ENCODE measurements at places on chromosomes 1 and 21.

DNA sequence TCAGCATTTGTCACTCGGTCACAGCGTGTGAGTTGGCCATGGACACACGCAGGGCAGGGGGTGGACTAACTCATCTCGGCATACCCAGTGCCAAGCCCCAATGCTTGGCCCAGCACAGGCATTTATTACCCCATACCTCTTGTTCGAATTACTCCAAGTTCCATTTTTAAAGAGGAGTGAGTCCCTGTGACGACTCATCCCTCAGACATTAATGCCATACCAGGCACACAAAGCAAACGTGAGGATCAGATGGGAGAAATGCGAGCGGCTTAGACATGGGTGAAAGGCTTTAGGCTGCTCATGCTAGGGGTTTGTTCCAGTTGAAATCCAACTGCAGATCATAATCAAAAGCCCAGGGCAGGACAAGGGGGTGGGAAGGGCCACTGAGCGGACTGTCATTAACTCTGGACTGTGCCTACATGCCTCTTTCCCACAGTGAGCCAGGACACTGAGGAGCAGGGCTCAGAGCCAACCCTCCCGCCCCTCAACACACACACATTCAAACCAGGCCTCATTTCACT lies 118.5 kb upstream of the NGF start:
- DNase-seq: no peak

DNA sequence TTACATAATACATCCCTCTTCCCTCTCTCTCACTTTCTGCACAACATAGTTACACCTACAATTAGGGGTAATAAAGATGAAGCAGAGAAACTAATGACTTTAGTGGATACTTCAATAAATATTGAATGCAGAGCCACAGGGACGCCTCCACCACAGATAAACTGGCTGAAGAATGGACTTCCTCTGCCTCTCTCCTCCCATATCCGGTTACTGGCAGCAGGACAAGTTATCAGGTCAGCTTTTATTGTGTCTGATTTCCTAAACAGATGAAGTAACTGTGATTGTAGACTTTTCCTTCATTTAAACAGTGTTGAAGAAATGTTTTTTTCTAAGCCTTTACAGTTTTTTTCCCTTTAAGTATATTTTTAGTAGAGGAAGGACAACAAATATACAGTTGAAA lies 281.6 kb downstream of the TPR start:
- DNase-seq: no peak

DNA sequence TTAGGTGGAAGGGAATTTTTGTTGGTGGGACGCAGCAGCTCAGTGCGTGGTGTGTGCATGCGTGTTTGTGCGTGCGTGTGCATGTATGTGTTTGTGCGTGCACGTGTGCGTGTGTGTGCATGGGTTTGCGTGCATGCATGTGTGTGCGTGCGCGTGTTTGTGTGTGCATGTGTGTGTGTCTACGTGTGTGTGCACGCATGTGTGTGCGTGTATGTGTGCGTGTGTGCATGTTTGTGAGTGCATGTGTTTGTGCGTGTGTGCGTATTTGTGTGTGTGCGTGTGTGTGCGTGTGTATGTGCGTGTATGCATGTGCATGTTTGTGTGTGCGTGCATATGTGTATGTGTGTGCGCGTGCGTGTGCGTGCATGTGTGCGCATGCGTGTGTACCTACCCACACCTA lies 20.2 kb downstream of the ATP5PO start:
- no peak for DNase-seq

DNA sequence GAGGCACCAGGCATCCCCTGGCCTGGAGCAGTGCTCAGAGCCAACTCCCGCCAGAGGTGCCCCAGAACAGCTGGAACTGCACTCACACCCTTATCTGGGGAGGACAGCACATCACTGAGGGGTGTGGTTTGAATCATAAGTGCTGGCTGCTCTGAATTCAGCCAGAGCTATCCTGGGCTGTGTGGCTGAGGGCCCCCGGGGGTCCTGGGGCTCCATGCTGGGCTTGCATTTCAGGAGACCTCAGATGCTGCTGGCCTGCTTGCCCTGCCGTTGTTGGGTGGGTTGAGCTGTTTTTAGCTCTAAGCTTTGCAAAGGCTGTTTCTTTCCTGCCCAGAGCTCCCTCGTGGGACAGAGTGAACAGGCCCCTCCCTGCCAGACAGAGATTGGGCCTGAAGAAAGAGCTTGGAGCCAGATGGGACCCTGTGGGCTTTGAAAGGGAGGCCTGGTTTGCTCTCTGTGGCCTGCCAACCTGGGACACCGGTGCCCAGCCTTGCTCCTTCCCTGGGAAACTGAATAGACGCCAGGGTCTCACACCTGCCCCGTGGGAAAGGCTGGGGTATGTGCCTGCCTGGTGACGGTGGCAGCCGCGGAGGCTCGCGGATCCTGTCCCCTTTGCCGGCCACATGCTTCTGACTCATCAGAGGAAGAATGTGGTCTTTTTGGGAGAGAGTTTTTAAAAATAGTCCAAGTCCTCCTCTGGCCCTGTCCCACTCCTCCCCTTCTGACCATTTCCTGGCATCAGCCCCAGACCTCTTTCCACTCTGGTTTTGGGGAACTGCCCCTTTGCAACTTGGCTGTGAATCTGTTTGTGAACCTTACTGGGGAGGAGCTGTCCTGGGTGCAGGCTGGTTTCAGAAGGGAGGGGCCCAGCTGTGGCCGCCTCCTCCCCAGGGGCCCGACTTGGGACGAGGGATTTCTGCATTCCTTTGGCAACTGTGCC lies 30.0 kb downstream of the ARHGEF10L start:
- peak; percentile 59 for DNase-seq

DNA sequence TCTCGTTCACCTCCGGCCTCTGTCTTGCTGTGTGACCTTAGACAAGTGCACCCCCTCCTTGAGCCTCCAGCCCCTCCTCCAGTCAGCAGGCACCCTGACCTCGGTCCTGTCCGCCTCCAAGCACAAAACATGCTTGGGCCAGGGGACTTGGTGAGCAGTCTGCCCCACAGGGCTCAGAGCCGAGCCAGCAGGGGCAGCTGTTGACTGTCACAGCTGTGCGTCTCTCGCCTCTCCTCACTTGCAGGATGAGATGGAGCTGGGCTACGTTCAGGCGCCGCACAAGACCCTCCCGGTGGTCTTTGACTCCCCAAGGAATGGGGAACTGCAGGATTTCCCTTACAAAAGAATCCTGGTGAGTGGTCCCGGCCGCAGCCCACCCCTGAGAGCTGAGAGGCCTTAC lies 24.2 kb downstream of the PADI3 start:
- DNase-seq: no peak

- no peak for DNase-seq
Measured at GRCh38 chr1:239778208-239778813, 313.4 kb upstream of the FMN2 start.

DNA sequence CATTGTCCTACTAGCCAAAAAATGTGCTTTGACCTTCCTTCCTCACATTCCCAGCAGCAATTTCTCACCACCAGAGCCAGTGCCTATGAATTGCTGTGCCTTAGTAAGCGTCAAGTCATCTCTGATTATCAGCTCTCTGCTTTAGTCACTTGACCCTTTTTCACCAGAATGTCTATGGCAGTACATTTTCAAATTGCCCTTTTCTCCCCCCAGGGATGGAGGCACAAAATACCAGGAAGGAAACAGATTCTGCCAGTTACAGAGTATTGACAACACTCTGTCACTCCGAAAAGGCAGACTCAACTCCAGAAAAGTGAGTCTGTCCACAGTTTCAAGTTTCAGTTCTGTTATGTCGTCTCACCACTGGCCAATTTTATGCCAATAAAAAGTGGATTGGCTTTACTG lies 167.4 kb downstream of the TNFSF18 start:
- DNase-seq: no peak

DNA sequence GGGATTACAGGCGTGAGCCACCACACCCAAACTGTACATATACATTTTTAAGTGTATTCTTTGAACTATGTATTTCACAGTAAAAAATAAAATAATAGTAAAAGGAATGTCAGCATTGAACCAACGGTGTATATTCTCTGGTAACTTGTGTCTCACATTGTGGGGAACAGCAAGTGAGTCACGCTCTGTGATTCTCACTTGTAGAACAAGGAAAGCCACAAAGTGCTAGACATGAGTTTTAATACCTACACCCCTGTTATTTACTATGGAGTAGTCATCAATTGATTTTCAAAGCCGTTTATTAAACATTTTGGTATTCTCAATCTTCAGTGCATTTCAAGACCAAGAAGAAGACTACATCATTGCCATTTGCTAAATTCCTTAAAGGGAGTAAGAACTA lies 197.2 kb downstream of the GPATCH2 start:
- no peak for DNase-seq

DNA sequence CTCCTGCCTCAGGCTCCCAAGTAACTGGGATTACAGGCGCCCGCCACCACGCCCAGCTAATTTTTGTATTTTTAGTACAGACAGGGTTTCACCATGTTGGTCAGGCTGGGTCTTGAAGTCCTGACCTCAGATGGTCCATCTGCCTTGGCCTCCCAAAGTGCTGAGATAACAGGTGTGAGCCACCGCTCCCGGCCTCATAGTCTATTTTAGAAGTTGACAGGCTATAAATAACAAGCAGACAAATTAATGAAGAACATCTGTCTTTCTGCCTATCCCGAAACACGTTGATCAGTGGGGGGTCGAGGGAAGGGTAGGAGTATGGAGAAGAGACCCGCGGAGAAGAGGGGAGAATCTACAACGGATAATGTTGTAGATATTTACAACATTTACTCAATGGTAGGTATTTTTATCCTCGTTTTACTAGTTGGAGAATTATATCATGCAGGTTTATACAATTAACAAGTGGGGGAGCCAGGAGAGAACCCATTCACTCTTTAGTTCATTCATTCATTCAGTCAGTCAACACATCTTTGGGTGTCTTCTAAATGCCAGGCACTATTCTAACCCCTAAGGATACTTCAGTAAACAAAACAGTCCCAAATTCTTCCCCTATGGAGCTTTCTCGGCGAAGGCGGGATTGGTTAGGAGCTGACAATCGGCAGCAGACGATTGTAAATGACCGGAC lies 497 bp upstream of the IFNAR2 start:
- DNase-seq: no peak

DNA sequence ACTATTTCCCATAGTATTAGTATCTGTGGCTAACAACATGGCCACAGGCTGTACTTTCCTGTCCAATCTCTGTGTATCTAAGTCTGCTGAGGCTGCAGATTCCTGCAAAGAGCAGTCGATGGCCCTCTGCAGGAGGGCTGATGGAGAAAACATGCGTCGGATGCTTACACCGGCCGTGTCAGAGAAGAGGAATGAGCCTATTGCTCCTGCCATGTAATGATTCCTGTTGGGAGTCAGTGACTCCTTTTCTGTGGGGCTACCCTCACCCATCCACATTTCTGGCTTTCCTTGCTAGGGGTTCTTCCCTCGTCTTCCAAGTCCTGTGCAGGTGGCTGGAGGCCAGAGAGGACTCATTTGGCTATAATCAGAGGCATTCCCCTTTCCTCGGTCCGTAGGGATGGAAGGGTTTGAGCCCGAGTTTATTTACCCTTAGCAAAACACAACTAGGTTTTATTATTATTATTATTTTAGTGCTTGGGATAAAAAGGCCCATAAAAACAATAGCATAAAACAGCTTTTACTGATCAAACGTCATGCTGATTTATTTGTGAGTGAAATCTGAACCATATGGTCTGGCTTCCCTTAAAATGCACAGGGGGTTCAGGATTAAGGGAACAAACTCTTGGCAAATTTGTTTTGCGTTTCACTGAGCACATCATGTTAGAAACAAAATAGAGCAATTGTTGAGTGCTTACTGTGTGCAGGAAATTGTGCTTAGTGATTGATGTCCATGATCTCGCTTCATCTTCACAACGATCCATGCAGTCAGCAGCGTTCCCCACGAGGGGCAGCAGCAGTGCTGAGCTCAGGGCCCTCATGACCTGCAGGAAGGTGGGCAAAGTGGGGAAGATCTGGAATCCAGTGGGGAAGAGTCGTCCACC lies 70.8 kb downstream of the KIF26B start:
- DNase-seq: peak; percentile 74

- DNase-seq: no peak
Measured at GRCh38 chr1:7991504-7992440, 30.3 kb downstream of the PARK7 start.

DNA sequence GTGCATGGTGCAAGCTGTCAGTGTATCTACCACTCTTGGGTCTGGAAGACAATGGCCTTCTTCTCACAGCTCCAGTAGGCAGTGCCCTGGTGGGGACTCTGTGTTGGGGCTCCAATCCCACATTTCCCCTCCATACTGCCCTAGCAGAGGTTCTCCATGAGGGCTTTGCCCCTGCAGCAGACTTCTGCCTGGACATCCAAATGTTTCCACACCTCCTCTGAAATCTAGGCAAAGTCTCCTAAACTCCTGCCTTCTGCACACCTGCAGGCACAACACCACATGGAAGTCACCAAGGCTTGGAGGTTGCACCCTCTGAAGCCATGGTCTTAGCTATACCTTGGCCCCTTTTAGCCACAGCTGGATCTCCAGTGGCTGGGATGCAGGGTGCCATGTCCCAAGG lies 31.8 kb upstream of the CITED4 start:
- DNase-seq: no peak

GRCh38 chr1:45508295-45509151 lies 8.4 kb downstream of the MMACHC start:
- no peak for DNase-seq

GRCh38 chr1:206447422-206447765 lies 22.9 kb upstream of the IKBKE start:
- peak; percentile 59 for DNase-seq

DNA sequence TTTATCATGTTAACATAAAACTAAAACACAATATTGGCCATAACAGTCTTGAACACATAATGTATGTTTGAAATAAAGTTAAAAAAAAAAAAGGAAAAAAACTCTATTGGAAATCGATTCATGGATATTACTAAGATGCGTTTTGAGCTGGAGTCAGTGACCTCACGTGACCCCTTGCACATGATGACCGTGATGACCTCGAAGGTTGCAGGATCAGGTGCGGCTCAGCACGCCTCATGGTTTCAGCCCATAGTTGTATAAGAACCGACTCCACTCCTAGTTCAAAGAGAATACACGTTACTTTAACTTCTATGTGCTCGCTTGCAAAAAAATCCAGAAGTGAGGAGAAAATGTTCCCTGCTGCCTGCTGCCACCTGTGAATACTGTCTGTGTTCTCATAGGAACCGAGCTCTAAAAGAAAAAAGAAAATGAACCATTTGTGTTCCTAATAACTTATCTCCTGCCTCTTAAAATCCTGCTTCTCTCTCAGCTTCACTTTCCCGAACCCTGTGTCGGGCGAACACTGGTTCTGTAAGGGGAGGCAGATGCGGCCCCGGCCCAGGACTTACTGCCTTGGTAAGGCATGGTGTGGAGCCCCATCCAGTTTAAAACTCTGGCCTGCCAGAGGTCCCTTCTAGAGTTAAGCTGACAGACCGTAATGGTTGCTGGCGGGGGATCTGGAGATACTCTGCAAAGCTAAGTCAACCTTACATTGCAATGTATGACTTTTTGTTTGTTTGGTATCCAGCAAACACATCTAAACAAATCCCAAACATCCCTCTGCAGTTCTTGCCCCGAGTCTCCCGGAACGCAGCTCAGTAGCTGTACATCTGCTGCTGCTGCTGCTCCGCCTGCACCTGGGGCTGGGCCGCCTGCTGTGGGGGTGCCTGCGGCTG lies 33.8 kb upstream of the RIPK4 start:
- no peak for DNase-seq

All from eye (tissue), 1 donor.